Jurkat, Clone E6-1 (cell line): ENCODE measurements at places on chromosomes 6 and 20.

- DNase-seq = no peak
Measured at GRCh38 chr20:47792021-47792618, 6.8 kb upstream of the SULF2 start.

GRCh38 chr20:63292904-63293303, at the start of gene COL20A1:
Gene COL20A1, plus strand, starts transcription at chr20:63293186. Its CDS starts 1,922 bp downstream, at chr20:63295108.
- no peak for DNase-seq

- DNase-seq = no peak
Measured at GRCh38 chr6:100262086-100262485, 202.6 kb downstream of the SIM1 start.

- no peak for DNase-seq
Measured at GRCh38 chr6:7933794-7934193, 23.2 kb upstream of the TXNDC5 start.

- no peak for DNase-seq
Measured at GRCh38 chr6:33843131-33844121, 39.6 kb upstream of the MLN start.

- no peak for DNase-seq
Measured at GRCh38 chr6:139977887-139978332, 603.5 kb upstream of the CITED2 start.

- DNase-seq = no peak
Measured at GRCh38 chr6:90895299-90896074, 308.6 kb upstream of the MAP3K7 start.

GRCh38 chr6:141123049-141123448, 1009.7 kb upstream of the GJE1 start:
- DNase-seq = no peak

- no peak for DNase-seq
Measured at GRCh38 chr20:50144362-50144761, 9.2 kb downstream of the PEDS1 start.

DNA sequence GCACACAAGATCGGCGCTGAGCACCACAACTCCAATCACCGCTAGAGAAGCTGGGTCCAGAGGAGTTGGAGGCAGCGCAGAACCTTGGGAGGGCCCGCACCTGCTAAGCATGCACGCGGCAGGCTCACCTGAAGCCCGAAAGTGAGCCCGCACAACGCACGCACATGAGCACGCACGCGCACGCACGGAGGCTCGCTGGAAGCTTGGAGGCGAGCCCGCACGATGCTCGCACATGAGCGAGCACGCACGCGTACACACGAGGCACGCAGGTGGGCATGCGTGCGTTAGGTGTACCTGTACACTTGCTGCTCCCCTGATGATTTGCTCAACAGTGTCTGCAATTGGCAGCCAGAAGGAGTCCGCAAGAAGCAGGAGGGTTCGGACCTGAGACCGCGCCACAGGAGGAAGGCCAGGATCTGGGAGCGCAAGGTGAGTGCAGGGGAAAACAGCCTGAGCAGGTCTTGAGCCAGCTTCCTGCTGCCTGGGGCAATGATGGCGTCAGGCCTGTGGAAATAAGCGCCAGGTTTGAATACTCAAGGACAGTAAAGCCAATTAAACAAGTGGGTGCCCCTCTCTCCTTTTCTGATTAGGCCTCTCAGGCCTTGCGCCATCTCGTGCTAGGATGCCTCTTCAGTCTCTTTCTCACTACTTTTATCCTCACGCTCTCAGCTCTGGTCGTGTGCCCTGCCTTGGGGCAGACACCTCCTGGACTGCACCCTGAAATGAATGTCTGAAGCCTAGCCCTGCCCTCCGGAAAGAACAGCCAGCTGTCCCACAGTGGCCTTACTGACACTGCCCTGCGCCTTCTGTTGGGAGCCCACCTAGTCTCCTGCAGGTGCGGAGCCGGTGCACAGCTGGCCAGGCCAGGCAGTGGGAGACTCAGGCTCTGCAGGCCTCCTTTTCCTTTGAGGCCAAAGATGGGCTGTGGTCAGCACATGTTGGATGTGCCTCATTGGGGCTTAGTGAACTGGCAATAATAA, 340.4 kb downstream of the CDC5L start:
- DNase-seq = no peak

- no peak for DNase-seq
Measured at GRCh38 chr20:5923493-5923892, 26.8 kb downstream of the TRMT6 start.

DNA sequence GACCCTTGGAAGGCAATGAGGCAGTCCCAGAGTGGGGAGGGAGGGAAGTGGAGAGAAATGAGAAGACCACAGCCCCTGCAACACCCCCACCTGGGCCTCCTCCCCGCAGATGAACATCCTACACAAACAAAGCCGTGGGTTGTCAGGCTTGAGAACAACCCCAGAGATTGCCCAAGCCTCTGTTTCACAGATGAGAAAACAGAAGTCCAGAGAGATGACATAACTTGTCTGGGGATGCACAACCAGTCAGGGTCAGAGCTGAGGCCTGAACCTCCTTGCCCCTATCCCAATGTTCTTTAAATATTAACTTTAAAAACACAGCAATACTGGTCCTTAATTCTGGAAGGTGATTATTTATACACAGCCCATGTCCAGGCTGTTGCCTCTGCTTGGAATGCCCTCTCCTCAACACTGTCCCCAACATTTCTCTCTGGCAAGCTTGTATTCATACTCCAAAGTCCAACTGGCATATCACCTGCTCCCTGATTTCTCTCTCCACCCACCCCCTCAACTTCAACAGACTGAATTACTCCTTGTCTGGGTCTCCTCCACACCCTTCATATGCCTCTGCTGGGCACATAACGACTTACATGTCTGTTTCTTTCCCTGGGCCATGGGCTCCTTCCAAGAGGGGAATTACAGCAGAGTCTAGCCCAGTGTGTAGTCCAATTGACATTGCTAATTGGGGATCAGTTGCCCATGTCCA, 135.5 kb upstream of the LRFN2 start:
- no peak for DNase-seq

GRCh38 chr6:11318835-11319813, 86.7 kb upstream of the NEDD9 start:
- DNase-seq = no peak

DNA sequence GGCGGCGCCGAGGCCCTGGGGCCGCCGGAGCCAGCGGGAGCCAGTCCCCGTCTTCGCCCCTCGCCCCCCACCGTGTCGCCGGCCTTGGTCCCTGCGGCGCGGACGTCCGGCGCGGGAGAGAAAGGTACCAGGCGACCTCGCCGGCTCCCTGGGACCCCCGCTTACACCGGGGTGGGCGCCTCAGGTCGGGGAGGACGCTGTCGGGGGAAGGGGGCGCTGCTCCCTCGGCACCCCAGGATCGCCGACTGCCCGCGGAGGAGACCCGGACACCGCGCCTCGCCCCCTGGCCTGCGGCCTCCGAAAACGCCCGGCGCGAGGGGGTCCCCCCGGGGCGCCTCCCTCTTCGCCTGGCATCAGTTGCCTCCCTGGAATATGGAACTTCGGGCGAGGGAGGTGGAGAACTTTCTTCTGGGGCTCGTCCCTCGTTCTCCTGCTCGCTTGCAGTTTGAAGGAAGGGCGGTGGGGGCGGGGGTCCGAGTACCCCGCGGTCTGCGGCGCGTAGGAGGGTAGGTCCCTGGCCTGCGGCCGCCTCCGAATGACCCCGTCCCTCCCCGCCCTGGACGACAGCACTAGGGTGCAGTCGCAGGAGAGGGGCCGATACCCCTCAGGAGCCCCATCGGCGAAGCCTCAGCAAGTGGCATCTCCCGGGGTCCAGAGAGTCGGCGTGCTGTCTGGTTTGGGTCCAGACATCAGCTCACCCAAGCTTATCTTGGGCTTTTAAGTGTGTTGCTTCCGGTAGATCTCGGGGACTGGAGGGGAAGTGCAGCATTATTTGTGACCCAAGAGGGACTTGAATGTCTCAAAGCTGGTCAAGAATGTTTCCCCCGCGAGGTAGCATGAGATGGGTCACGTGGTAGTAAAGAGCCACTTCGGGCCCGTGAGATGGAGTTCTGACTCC, 549 bp downstream of the ANKRD6 start:
- DNase-seq = no peak

- no peak for DNase-seq
Measured at GRCh38 chr6:76382201-76382600, 309.7 kb upstream of the IMPG1 start.

GRCh38 chr20:33896509-33896908, 85.4 kb downstream of the CHMP4B start:
- DNase-seq = no peak

GRCh38 chr20:13858871-13859270, 74.0 kb downstream of the NDUFAF5 start:
- no peak for DNase-seq

GRCh38 chr20:48769069-48769983, 58.5 kb downstream of the PREX1 start:
- DNase-seq = peak; percentile 28

GRCh38 chr6:41341580-41341979, 6.2 kb downstream of the NCR2 start:
- no peak for DNase-seq

GRCh38 chr20:46951840-46952497, 57.3 kb downstream of the EYA2 start:
- no peak for DNase-seq

GRCh38 chr6:158777510-158777909, 41.7 kb downstream of the EZR start:
- DNase-seq = no peak

DNA sequence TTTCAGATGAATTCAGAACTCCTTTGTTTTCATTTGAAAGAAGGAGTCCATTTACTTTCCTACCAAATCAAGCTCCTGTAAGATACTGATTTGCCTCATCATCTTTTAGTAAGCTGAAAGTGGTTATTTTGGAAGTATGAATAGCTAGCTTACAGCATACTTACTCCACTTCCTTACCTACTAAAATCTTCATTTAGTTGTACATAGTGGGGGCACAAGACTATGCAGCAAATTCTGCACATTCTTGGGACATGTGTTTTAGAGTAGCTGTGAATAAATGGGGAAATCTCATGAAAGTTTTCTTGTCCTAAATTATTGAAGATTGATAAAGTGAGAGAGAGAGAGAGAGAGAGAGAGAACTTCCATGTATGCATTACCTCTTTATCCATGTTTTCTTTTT, 256.3 kb downstream of the OGFRL1 start:
- no peak for DNase-seq

GRCh38 chr20:6683021-6683977, 84.2 kb upstream of the BMP2 start:
- no peak for DNase-seq

DNA sequence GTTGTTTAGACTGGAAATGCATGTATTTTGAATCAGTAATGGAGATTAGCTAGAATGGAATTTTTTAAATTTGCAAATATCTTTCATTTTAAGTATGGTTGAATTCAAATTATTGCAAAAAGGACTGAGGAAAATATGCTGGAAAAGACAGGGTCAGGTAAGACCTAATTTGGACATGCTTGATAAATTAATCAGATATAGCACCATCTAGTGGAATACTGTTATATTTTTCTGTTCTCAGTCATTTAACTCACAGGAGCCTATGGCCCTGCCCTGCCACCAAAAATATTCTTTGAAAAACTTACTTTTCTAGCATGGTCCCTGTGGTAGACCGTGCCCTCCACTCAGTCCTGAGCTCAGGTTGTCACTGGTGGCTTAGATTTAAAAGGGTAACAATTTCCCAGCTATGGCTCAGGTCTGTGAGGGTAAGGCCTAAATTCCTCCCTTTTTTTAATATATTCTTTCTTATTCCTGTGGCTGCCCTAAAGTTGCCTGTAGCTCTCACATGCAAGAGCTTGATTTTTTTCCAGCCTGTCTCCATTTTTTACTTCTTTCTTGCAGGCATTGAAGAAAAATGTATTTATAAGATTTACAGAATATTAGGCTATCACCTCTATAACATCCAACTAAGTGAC, 25.3 kb upstream of the KIAA1586 start:
- peak; percentile 39 for DNase-seq

- no peak for DNase-seq
Measured at GRCh38 chr20:46220455-46221207, 87.7 kb downstream of the CDH22 start.

DNA sequence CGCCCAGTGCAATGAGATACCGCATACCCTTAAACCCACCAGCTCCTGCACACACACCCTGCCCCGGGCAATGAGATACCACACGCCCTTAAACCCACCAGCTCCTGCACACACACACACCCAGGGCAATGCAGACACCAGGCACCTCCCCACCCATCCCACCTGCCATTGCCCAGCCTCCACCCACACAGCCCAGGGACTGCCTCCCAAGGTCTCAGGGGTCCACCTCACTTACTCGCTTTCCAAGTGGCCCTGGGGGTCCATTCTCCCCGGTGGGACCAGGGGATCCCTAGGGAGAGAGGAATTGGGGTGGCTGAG, 24.0 kb downstream of the COL11A2 start:
- DNase-seq = no peak

GRCh38 chr6:31574106-31575061, 981 bp upstream of the TNF start:
- DNase-seq = no peak

- DNase-seq = no peak
Measured at GRCh38 chr20:47703748-47704147, 81.5 kb downstream of the SULF2 start.

- no peak for DNase-seq
Measured at GRCh38 chr6:25218346-25218745, 60.8 kb upstream of the CARMIL1 start.

DNA sequence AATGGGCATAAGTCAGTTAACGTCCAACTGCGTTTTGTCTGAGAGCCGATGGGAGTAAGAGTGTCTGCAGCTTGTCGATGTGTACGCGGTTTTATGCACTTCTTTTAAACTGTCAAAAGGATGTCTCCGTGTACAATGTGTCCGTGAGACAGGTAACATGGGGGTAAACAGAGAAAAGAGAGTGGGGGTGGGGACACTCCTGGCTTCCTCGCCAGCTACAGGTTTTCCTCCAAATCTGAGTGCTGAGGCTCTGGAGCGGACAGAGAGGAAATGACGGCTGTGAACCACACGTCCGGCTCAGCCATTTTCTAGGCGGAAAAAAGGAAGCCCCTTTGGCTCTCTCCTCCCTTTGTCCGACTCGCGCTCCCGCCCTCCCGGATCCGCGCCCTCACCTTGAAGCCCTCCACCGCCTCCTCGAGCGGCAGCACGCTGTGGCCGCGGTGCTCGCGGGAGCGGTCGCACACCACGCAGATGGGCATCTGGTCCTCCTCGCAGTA, 916 bp downstream of the TRIM27 start:
- DNase-seq = no peak

GRCh38 chr6:52231406-52232127, 12.7 kb downstream of the IL17F start:
- DNase-seq = peak; percentile 59

- DNase-seq = no peak
Measured at GRCh38 chr6:128558021-128558420, 37.6 kb upstream of the PTPRK start.

GRCh38 chr6:122995921-122996793, at the start of gene CLVS2:
Gene CLVS2, plus strand, starts transcription at chr6:122996235. Its CDS starts 1,543 bp downstream, at chr6:122997778.
- DNase-seq = no peak
